Right renal pelvis (tissue), 4 donors: ENCODE measurements at places on chromosomes 16 and 17.

DNA sequence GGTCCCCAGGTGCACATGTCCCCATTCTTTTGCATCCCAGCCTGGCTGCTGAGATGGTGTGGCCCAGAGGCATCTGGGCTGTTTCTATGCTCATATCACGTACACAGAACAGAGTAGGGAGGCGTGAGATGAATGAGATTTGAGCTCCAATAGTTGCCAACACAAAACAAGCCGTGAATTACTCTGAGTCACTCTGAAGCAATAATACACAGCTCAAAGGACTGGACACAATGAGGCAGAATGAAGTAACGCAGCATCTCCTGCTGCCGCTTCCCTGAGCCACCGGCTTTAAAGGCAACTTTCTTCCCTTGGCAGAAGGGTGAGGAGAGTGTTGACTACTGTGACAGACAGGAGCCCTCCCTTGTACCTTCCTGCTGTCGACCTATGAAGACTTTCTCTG is 33.9 kb upstream of the CLEC18B start:
- no peak for DNase-seq

DNA sequence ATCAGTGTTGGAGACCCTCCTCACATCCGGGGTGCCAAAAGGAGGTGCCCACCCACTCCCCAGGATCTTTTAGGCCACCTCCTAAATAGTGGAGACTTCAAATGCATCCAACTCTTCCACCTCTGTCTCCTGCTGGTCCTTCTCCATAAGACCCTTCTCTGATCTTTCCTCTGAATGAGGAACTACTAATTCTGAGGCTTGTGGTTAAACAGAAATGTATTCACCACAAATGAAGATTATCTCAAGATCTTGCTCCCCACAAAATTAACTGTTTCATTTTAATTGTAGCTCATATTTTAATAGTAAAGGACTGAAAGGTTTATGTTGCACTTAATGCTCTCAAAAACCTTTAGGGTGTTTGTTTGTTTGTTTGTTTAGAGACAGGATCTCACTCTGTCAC is 34.1 kb downstream of the TLE7 start:
- DNase-seq, result no peak

DNA sequence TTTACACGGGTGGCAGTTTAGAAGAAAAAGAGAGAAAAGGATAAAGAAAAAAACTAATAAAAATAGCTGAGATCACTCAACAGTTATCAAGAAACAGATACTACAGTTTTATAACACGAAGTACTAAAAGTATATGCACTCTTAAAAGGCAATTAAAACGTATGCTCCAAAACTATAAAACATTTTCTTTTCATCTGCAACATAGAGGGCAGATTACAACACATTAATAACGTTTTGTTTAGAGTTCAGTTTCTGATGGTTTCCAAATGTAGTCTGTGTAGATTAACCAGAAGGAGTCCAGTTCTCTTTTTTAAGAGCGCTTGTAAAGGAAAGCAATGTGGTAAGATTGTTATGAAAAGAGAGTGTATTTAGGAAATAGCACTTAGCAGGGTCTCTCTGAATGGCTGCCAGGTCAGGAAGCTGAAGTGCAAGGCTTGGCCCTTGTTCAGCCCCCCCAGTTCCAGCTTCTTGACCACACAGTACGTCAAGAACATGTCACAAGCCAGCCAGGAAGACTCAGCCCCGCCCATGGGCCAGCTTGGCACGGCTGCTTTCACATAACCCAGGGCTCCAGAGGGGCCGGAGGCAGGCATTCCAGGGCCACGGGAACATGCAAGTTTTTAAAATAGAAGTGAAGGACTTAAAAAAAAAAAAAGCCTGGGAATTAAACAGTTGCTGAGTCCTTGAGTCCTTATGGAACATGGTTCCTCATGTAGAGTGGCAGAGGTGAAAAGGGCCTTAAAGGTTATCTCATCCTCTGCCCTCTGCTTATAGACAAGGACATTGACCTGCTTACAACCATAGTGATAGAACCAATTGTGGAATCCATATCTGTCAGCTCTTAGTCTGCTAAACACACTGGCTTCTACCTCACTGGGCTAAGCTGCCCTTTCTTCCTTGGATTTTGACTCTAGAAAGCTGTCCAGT is 147.4 kb upstream of the TBX2 start:
- DNase-seq, result peak; percentile 70

- DNase-seq, result no peak
Measured at GRCh38 chr17:66397486-66397885, 95.1 kb downstream of the PRKCA start.

DNA sequence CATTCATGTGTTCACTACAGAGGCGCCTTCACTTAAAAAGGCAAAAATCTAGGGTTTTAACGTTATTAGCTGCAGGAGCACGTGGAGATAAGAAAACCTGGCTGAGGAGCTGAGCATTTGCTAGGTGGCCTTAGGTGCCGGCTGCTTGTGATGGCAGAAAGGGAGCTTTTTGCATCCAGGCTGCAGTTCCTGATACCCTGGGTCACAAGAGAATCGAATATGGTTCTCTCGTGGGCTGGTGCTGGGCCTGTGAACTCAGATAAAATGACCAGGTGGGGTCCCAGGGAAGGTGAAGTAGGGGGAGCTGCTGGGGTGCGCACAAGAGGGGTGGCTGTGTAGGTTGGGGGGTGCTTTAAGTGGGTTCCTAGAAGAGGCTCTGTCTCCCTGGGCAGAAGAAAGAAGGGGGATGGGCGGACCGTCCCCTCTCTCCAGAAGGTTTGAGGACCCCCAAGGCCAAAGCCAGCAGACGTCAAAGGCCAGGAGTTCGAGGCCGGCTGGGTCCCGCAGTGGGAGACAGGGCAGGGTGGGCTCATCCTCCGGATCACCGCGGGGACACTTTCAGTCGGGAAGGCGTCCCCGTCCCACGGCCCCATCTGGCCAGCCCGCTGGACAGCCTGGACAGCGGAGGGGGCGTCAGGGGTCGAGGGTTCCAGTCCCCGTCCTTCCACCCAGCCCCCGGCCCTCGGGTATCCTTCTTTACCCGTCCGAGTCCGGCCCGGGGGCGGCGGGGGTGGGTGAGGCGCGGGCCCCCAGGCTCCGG is 740 bp upstream of the CMIP start:
- no peak for DNase-seq

DNA sequence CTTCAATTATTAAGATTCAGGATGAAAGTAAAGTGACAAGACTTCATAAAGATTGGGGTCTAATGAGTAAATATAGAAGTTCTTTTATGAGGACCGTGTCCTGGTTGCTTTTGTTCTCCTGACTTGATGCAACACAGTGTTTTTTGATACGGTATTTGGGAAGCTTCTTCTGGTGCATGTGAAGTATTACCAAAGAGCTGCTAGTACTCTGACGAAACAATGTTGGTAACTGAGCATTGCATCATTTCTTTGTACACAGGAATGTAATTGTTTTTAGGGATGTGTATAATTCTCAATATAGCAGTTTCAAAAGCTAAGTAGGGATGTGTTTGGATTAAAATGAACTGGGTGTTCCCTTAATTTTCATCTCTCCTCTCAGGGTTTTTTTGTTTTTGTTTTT is 15.9 kb downstream of the KPNB1 start:
- no peak for DNase-seq

GRCh38 chr16:10668322-10669045 is 26.2 kb downstream of the TEKT5 start:
- no peak for DNase-seq

DNA sequence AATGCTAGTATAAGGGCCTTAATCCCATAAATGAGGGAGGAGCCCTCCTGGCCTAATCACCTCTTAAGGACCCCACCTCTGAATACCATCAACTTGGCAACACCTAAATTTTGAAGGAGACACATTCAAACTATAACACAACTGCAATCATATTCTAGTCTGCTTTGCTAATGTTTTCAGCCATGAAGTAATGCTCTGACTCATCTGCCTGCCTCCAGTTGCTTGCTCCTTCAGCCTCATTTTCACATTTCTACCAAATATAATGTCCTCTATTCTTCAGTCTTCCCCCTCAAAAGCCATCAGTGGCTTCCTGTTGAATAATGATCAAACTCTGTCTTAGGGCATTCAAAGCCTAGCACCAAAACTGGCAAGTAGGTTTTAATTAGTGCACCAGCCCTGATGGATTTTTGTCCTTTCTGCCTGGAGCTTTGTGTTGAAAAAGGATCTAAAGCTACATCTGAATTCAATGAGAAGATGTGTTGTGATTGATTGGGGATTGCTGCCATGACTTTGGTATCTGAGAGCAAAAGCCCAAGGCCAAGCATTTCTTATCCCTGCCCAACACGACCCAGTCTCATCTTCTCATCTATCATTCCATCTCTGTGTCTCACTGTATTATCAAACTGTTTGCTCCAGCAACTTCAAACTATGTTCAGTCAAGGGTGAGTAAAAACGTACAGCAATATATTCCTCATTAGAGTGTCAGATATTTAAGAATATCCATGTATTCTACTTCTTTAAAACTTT is 140.8 kb upstream of the ELAC2 start:
- no peak for DNase-seq

DNA sequence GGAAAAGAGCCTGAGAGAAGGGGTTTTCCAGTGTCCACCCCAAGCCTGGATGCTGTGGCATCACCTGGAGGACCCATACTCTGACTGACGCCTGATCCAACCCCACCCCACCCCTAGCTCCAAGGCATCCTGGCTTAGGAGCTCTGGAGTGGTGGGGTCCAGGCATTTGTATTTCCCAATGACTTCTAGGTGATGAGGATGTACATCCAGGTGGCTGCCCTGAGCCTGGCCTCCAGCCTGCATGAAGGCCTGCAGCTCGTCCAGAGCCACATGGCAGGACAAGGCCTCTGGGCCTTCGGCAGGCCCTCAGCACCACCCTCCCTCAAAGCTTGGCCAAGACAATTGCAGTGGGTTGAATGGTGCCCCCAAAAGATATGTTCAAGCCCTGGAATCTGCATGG is 347.5 kb downstream of the C16orf95 start:
- DNase-seq, result no peak

DNA sequence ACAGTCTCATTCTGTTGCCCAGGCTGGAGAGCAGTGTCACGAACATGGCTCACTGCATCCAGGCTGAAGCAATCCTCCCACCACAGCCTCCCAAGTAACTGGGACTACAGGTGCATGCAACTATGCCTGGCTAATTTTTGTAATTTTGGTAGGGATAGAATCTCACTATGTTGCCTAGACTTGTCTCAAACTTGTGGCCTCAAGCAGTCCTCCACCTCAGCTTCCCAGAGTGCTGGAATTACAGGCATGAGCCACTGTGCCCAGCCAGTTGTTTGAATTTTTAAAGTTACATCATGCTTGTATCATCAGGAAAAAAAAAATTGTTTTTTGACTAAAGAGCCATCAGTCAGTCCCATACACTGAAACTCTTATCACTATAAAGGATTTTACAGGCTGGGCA is 17.1 kb upstream of the VPS4A start:
- DNase-seq, result no peak

DNA sequence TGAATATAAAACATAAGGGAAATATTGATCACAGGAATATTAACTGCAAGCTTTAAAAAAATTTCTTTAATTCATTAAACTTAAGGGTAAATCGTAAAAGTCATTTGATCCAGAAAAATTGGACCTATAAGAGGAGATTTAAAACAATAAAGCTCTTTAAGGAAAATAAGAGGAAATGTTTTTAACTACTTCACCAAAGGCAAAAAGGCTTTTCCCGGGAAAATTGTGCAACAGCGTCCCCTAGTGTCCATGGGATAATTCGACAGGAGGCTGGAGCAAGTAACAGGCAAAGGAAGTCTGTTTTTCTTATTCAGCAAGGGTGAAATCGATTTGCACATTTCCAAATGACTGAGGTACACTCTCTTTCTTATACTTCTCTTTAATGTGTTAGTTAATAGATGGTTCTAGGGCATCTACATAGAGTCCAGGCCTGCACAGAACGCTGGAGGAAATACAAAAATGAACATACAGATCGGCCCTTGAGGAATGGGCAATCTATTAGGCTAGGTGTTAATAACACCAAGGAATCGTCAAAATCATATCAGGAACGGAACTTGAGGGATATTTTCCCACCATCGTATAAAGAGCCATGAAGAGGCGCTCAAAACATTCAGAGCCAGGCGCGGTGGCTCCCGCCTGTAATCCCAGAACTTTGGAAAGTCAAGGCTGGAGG is 61.4 kb downstream of the ZNF18 start:
- DNase-seq, result peak; percentile 56

DNA sequence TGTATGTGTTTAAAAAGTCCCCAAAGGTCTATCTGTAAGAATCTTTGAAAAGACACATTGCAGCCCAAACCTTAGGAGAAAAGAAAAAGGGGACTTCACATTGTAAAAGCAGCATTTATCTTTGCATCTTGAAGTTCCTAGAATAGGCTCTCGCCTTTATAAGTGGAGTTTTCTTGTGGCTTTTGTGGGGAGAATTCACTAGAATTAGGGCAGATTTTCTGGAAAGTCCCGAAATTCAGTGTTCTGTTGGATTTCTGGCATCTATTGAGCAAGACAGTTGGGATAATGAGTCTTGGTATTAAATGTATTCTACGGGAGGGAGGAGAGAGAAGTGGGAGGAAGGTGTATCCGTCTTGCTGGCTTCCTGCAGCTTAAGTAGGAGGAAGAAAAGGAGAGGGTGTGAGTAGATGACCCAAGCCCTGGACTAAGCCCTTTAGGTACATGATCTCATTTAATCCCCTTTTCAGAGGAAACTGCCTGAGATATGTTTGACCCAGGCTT is 62.6 kb downstream of the PRKCA start:
- no peak for DNase-seq

- DNase-seq, result no peak
Measured at GRCh38 chr17:70137451-70138230, 31.7 kb upstream of the KCNJ2 start.

GRCh38 chr17:55444471-55445441 is 23.1 kb upstream of the MMD start:
- no peak for DNase-seq

GRCh38 chr17:7293159-7293558 is 1.3 kb downstream of the YBX2 start:
- DNase-seq, result no peak

- no peak for DNase-seq
Measured at GRCh38 chr16:77617996-77618395, 104.3 kb upstream of the NUDT7 start.

DNA sequence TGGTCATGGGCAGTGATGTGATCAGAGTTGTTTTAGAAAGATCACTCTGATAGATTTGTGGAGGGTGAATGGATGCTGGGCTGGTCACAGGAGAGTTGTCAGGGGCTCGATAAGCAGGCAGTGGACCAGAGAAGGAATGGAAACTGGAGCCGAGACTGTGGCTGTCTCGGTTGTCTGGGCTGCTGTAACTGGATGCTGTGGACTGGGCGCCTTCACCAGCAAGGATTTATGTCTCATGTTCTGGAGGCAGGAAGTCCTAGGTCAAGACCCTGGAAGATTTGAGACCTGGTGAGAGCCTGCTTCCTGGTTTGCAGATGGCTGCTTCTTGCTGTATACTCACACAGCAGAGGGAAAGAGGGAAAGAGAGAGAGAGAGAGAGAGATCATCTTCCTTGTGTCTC is 203.6 kb downstream of the HS3ST4 start:
- DNase-seq, result peak; percentile 72

GRCh38 chr16:75626806-75627205 is 3.7 kb upstream of the ADAT1 start:
- no peak for DNase-seq
